ENCODE measurements at places on chromosomes 7 and 10. TPM values are rescaled to one million over a fixed set of nuclear protein-coding genes. Genes with fewer than 3 reads are reported as not detected.

Gene NPSR1
- total RNA-seq = not detected

Gene SRRM3
- 2.0 TPM for total RNA-seq

Gene CALML5
- total RNA-seq = not detected

Gene CLRN3
- not detected for total RNA-seq

Gene NPC1L1
- total RNA-seq = 0.14 TPM

Gene GLRX3
- total RNA-seq = 51.6 TPM

Gene TEX47
- not detected for total RNA-seq

Gene KCNIP2
- total RNA-seq = 1.8 TPM

Gene DUSP5
- 2.9 TPM for total RNA-seq

Gene ANLN
- 7.4 TPM for total RNA-seq

Gene ZNF467
- 0.28 TPM for total RNA-seq

Gene WNT2
- total RNA-seq = 1.4 TPM

Gene ZPBP
- not detected for total RNA-seq

Gene SLC25A40
- total RNA-seq = 2.7 TPM

Gene LARP4B
- 25.3 TPM for total RNA-seq
